Activated CD8-positive, alpha-beta memory T cell treated with anti-CD3 and anti-CD28 coated beads for 24 hours (primary cell): ENCODE measurements at places on chromosomes 16 and 17.

DNA sequence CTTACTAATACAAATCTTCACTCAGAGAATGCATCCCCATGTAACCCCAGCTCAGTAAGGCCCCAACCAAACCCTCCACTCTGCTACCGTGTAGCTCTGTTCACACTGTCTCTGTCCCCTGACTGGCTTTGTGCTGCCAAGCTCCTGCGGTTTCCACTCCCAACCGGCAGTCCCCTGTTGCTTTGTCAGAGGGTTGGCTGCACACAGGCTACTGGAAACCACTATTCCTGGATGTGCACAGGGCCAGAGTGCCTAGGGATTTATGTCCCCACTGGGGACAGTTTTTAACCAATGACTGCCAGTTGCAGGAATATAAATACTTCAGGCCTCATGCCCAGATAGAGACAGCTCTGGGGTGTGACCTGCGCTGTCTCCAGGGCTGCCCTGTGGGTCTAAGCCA lies 157.1 kb upstream of the C16orf82 start:
- no peak for DNase-seq

DNA sequence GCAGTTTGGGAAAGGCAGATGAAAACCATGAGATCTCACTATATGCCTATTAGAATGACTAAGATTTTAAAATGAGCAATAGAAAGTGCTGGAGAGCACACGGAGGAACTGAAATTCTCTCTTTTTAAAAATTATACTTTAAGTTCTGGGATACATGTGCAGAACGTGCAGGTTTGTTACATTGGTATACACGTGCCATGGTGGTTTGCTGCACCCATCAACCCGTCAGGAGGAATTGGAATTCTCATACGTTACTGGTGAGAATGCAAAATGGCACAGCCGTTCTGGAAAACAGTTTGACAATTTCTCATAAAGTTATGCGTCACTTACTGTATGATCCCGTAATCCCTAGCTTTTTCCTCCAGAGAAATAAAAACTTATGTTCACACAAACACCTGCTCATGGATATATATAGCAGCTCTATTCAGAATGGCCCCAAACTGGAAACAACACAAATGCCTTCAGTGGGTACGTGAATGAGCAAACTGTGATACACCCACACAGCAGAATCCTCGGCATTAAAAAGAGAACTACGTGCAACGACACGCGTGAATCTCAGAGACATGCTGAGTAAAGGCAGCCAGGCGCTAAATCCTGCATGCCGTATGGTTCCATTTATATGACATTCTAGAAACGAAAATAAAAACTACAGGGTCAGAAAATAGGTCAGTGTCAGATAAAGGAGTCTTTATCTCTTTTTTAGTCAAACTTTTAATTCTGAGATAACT lies 11.8 kb downstream of the PIK3R6 start:
- no peak for DNase-seq

DNA sequence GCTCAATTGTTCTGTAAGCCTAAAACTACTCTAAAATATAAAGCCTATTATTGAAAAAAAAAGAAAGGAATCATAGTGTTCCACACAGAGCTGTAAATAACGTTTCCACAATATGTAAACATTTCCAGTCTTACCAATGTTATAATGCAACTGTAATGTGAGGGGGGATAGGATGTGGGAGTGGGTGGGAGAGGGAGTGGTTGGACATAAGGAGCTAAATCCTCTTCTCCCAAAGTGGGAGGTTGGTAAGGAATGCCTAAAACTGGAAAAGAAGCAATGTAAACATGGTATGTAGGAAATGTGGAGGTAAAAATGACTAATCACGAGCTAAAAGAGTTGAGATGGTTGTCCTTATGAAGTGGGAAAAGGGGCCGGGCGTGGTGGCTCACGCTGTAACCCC lies 17.6 kb upstream of the SBK1 start:
- DNase-seq, result no peak

GRCh38 chr17:40490289-40490853 lies 11.1 kb downstream of the TNS4 start:
- no peak for DNase-seq

DNA sequence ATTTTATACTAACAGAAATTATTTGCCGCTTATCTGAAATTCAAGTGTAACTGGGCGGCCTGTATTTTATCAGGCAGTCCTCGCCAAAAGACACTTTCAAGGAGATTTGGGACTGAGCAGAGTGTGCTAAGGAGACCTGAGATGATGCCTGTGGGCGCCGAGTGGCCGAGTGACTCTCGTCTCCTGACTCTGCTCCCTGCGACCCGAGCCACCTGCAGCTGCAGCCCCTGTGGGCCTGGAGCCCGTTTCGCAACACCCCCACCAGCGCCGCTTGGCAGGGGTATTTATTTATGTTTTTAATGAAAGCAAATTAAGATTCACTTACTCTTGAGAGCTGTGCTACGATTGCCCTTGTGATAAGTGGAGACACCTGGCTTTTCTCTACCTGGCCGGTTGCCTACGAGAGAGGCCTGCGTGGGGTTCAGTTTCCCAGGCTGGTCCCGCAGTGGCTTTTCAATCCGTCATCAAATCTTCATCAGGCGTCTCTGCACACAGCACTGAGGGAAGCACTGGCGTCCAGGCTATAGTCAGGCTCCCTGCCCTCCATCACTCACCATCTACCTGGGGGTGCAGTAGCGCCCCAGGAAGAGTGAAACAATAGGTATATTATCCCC lies 124.0 kb downstream of the SEC14L1 start:
- DNase-seq, result no peak

GRCh38 chr17:21247552-21248258 lies 5.5 kb downstream of the NATD1 start:
- DNase-seq, result no peak

- DNase-seq, result no peak
These were observed 21.3 kb downstream of the OTOA start for GRCh38 chr16:21685034-21685455.

DNA sequence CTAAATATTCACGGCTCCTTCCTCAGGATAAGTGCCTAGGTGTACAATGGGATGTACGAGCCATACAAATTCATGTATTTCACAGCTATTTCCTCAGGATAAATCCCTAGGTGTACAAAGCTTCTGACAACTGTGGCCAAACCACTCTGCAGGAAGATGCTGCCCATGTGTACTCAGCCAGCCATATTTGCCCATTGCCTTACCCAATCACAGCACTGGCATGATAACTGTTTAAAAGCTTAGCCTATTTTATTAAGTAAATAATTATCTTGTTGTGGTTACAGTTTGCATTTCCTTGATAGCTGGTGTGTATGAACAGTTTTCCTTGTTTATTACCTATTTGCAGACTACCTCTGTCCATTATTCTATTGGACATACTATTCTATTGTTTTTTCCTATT lies 35.1 kb downstream of the CACNG1 start:
- DNase-seq, result no peak

DNA sequence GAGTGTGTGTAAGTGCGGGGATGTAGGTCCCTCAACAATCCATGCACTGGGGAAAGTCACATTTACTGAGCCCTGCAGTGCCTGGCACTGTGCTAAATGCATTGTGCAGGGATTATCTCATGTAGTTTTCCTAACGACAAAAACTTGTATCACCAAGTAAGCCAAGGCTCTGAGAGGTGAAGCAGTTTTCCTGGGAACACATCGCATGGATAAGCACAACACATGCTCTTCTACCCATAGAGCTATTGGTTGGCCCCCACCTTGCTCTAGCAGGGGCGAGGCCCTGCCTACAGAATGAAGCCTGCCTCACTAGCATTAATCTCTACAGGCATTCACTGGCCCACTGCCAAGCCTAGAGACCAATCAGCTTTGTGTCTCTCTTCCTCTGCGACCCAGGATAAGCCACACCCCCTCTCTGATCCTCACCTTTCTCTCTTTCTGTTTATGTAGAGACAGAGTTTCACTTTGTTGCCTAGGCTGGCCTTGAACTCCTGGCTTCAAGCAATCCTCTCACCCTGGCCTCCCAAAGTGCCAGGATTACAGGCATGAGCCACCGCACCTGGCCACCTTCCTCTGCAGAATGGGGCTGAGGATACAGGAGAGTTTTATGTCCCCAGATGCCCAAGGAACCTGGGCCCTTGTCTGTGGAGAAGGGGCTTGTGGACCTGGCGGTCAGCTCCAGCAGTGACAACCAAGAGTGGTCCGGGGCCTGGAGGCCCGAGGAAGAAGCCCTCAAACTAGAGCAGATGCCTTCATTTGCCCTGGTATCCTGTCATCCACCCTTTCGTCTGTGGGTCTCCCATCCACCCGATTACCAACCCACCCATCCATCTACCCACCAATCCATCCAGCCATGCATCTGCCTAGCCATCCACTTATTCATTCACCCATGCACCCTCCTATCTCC lies 12.8 kb downstream of the CDH16 start:
- no peak for DNase-seq

DNA sequence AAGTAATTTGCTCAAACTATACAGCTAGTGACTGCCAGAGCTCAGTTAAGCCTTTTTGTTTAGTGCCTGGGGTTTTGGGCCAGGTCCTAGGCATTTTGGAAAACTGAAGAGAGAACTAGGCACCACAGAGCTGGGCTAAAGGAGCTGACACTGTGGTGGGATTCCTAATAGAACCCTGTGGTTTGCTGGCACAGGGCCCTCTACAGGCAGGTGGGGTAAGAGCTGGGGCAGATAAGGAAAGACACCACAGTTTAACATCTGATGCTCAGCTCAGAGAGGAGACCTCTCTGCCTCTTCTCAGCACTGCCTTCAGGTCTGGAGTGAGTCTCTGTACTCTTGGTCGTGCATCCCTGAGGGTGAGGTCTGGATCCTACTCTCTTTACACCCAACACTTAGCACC lies 121.2 kb downstream of the SNX11 start:
- no peak for DNase-seq

DNA sequence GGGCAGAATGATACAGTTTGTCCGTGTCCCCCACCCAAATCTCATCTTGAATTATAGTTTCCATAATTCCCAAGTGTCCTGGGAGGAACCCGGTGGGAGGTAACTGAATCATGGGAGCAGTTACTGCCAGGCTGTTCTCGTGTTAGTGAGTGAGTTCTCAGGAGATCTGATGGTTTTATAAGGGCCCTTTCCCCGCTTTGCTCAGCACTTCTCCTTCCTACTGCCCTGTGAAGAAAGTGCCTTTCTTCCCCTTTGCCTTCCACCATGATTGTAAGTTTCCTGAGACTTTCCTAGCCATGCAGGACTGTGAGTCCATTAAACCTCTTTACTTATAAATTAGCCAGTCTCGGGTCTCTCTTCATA lies 28.9 kb upstream of the SEC14L1 start:
- DNase-seq, result no peak

- no peak for DNase-seq
These were observed 21.4 kb downstream of the NPLOC4 start for GRCh38 chr17:81615401-81615930.

DNA sequence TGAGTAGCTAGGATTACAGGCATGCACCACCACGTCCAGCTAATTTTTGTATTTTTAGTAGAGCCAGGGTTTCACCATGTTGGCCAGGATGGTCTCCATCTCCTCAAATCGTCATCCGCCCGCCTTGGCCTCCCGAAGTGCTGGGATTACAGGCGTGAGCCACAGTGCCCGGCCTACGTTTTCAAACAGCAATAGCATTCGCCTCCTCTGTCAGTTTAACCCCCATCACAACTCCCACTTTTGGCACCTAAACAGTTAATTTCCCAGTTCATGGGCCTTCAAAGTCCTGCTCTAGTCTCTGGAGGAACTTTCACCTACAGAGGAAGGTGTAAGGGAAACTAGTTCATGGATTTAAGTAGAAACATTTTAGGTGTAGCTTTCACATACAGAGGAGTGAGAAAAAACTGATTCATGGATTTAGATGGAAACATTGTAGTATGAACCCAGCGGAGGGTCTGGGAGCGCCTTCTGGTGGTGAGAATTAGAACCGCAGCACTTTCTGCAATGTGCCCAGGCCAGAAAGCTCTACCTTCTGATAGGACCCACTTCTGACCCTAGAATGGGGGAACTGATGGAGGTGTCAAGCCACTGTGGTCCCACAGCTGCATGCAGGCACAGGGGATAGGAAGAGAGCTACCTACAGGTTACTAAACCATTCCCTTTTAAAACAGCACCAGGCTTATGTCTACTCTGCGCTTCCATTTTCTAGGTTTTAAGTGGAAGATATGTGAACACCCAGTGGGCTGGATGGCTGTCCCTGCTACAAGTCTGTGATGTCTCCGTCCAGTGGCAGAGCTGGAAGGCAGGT lies 12.0 kb upstream of the MEOX1 start:
- DNase-seq, result peak; percentile 90

GRCh38 chr16:17358846-17359245 lies 111.9 kb downstream of the XYLT1 start:
- DNase-seq, result no peak

DNA sequence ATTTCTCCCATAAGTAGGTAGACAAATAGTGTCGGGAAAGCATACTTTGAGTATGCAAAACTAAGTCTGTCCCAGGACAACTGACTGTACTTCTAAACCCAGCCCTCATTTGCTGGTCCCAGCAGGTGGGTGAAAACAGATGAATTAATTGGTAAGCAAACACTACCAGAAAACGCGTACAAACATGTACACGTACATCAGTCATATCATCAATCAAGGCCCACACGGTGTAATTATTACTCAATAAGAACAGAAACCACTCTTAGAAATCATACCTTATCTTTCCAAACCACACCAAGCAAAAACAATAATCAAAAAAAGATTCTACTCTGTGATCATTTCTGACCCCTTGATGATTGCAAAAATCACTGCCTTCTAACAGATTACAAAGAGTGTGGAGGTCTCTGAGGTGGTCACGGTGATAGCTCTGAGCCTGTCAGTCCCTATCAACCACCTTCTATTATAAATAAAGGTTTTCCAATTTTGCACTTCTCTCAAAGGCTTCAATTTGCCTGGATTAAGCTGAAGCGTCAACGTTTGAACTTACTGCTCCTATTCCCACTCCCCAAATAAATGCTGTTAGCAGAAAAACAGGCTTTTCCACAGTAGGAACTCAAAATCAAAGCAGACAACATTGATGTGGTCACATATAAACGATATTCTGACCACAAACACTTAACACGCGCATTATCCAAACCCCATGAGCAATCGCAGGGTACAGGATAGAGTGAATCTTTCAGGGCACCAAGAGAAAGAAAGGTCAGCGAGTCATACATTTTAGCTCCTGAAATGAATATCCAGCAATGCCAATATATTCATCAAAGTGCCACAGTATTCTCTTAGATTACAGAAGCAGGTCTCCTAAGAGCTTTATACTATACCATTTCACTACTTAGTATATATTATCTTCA lies 211.9 kb downstream of the STX8 start:
- no peak for DNase-seq

- DNase-seq, result no peak
These were observed 39.9 kb downstream of the CEP95 start for GRCh38 chr17:64546716-64547115.

DNA sequence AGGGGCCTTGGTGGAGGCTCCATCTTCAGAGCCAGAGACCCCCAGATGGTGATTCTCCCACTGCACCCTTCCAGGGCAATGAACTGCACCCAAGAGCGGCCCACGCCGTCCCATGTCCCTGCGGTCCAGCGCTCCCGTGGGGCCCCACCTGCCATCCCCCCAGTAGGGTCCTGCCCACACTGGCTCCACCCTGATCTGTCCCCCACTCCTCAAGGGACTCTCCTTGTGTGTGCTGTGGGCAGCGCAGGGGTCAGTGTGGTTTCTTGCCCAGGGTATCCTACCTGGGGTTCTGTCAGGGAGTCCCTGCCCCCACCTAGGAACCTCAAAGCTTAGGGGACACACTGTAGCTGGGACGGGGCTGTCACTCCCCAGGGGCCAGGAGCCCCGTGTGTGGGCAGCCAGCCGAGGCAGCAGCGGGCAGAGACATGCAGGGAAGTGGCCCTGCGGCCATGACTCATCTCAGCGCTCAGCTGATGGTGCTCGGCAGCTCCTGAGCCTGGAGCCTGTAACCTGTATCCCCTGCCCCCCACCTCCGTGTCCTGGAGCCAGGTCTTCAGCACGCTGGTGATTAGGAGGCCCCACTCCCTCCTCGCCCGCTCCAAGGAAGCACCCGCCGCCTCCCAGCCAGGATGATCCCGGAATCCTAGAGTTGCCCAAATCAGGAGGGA lies 35.7 kb upstream of the SSTR5 start:
- DNase-seq, result no peak
